ENCODE measurements at places on chromosomes 5 and 9. TPM values are rescaled to one million over a fixed set of nuclear protein-coding genes. Genes with fewer than 3 reads are reported as not detected.

GRCh38 chr9:110334871-110335270, 2.8 kb downstream of the TXNDC8 start:
- no peaks in the 10 kb centered on the region for H3K27me3 ChIP-seq
- no peak overlapping the region for H3K27ac ChIP-seq
- no peak overlapping the region for H3K4me3 ChIP-seq
- DNase-seq: no peak
- H3K4me1 ChIP-seq: no peaks in the 10 kb centered on the region
- no peaks in the 10 kb centered on the region for H3K36me3 ChIP-seq

GRCh38 chr5:43110606-43111170, 10.0 kb upstream of the ZNF131 start:
- H3K27me3 ChIP-seq: no peaks in the 10 kb centered on the region
- no peak overlapping the region for H3K4me3 ChIP-seq
- H3K36me3 ChIP-seq: no peaks in the 10 kb centered on the region
- H3K27ac ChIP-seq: no peak overlapping the region
- H3K4me1 ChIP-seq: peaks cover 3% of the 10 kb centered on the region
- no peak for DNase-seq

FOXD4 gene
- total RNA-seq: not detected

GRCh38 chr5:57082441-57083067, 91.3 kb upstream of the GPBP1 start:
- no peaks in the 10 kb centered on the region for H3K4me1 ChIP-seq
- no peaks in the 10 kb centered on the region for H3K27me3 ChIP-seq
- DNase-seq: no peak
- no peak overlapping the region for H3K27ac ChIP-seq
- no peaks in the 10 kb centered on the region for H3K36me3 ChIP-seq
- H3K4me3 ChIP-seq: no peak overlapping the region

AP3B1 gene
- 32.4 TPM for total RNA-seq

DNA sequence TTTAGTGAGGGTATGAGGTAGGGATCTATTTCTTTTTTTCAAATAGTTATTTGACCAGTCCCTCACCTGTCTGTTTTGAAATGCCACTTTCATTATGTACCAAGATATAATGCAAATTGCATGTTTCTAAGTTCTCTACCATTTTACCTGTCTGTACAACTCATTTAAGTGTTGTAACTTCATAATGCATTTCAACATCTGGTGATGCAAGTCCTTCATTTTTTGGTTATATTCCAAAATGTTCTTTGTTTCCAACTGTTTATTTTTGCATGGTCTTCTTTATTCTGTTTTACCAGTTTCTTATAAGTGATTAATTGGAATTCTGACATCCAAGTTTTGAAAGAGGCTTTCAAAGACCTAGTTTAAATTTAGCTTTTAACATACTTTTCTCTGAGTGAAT, 26.8 kb downstream of the TDRD7 start:
- no peak for DNase-seq
- no peak overlapping the region for H3K4me3 ChIP-seq
- H3K27me3 ChIP-seq: no peaks in the 10 kb centered on the region
- H3K4me1 ChIP-seq: peaks cover 8% of the 10 kb centered on the region
- no peak overlapping the region for H3K27ac ChIP-seq

GRCh38 chr9:106964329-106964728, 101.4 kb downstream of the ZNF462 start:
- DNase-seq: no peak
- no peaks in the 10 kb centered on the region for H3K4me1 ChIP-seq
- peaks cover 14% of the 10 kb centered on the region for H3K36me3 ChIP-seq
- no peaks in the 10 kb centered on the region for H3K27me3 ChIP-seq
- H3K27ac ChIP-seq: no peak overlapping the region

DNAJC18 gene
- 3.0 TPM for total RNA-seq

DNA sequence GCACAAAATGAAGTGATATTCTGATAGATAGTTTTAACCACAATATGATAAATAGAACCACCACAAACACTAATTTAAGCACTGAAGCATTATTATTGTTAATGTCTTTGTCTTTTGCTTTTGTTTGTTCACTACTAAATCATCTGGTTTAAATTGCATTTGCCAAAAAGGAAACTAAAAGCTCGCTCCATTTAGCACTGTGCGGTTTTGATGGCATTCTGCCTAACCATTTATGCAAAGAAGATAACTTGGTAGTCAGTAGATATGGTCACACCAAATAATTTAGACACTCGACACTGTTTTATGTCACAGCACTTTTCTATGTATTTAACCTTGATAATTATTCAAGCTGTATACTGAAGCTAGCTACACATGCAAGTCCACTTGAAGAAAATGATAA, 849.8 kb upstream of the CDH6 start:
- no peaks in the 10 kb centered on the region for H3K4me1 ChIP-seq
- no peaks in the 10 kb centered on the region for H3K27me3 ChIP-seq
- no peak overlapping the region for H3K27ac ChIP-seq
- no peaks in the 10 kb centered on the region for H3K36me3 ChIP-seq
- DNase-seq: no peak
- H3K4me3 ChIP-seq: no peak overlapping the region

DNA sequence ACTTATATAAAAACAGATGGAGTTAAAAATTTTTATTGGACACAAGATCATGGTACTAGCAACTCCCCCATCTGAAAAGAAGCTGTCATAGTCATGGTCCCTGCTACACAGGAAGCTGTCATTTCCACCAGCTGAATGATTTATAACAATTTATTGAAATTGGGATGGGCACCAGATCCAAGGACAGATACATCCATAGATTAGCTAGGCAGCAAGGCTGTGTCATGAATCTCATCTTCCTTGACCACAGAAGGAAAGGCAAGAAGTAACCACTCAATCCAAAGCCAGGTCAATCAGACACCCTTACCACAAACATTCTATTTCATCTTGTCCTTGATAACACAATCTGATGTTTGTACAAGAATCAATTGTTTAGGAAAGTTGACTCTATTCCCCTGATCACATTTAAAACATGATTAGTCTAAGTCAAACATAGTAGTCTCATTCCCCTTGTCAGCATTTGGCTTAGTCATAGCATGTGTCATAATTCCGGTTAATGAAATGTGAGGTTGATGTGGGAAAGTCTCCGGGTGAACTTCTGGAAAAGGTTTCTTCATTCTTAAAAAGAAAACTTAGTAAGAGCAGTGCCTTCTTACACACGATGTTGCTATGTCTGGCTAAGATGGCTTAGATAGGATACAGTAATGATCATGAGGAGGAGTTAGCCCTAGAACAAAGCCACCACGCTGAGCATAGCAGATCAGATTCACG, 462.6 kb upstream of the PAPPA start:
- no peak overlapping the region for H3K27ac ChIP-seq
- no peak for DNase-seq
- H3K4me3 ChIP-seq: no peak overlapping the region
- no peaks in the 10 kb centered on the region for H3K36me3 ChIP-seq

DNA sequence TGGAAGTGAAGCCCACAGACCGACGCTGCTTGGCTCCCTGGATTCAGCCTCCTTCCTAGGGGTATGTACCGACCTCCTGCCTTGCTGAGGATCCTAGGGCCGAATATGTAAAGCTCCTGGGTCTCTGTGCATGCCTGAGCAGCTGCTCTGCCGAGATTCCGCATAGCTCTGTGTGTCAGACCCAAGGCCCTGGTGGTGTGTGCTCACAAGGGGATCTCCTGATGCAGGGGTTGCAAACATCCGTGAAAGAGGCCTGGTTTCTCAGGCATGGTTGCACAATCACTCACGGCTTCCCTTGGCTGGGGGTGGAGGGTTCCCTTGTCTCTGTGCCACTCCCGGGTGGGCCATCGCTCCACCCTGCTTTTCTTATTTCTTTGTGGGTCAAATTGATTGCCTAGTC, 19.9 kb upstream of the SVEP1 start:
- no peaks in the 10 kb centered on the region for H3K27me3 ChIP-seq
- no peaks in the 10 kb centered on the region for H3K36me3 ChIP-seq
- DNase-seq: no peak
- H3K27ac ChIP-seq: no peak overlapping the region
- no peaks in the 10 kb centered on the region for H3K4me1 ChIP-seq

TRIM36 gene
- total RNA-seq: 1.1 TPM

DNA sequence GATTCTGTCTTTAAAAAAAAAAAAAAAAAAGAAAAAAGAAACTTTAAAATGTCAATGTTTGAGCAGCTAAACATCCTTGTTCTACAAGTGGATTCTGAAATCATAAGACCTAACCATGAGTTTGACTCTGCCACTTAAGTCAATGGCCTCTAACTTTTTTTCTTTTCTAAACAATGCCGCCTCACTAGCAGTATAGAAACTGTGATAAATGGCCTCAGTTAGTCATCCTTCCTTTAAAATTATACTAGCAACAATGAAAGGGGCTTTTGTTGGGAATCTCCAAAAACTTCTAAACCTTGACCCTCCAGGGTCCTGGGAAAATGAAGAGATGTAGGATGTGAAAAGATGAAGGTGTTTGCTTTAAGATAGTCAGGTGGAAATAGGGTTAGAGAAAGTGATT, 71.1 kb downstream of the FBXL7 start:
- H3K4me3 ChIP-seq: no peak overlapping the region
- H3K4me1 ChIP-seq: no peaks in the 10 kb centered on the region
- H3K36me3 ChIP-seq: no peaks in the 10 kb centered on the region
- H3K27me3 ChIP-seq: no peaks in the 10 kb centered on the region
- DNase-seq: no peak

DNA sequence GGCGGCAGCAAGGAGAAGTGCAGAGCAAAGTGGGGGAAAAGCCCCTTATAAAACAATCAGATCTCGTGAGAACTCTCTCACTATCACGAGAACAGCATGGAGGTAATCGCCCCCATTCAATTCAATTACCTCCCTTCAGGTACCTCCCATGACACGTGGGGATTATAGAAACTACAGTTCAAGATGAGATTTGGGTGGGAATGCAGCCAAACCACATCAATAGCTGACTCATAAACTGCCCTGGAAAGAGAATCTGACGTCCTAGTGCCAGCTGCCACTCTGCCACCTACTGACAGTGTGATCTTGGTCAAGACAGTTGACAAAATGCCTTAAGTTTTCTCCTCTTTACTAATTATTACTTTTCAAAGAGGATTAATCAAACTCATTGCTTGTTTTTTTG, 128.3 kb downstream of the GPBP1 start:
- H3K4me3 ChIP-seq: no peak overlapping the region
- H3K27ac ChIP-seq: no peak overlapping the region
- H3K4me1 ChIP-seq: peaks cover 4% of the 10 kb centered on the region
- DNase-seq: no peak

DNA sequence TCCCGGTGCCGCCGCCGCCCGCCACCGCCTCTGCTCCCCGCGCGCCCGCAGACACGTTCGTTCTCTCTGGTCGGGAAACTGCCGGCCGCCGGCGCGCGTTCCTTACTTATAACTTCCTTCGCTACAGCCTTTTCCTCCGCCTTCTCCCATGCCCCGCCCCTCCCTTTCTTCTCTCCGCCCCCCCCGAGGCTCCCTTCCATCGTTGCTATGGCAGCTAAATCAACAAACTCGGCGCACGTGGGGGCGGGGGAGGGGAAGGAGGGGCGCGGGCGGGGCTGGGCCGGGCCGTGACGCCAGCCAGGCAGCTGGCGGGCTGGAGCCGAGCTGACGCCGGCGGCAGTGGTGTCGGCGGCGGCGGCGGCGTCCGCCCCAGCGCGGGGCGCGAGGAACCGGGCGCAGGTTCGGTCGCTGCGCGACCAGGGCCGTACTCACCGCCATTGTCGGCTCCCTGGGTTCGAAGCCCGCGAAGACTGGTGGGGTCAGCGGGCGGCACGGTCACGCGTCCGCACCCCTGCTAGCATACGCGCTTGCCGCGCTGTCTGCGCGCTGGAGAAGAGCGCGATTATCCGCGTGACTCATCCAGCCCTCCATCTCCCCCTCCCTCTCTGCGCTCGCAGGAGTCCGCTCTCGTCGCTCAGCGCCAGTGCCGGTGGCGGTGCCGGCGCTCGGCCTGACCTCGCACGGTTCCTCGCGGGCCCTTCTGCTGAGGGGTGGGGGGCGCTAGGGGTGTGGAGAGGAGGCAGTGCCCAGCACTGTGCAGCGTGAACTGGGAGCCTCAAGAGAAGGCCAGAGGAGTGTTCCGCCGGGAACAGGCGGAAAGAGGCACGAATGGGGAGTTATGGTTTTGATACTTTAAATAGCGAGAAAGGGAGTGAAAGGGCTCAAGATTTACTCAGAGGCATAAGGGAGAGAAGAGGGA, at the start of gene KLF4:
Gene KLF4 (minus strand): TSS at position 83 of the 919 bp plus-strand sequence. CDS start 597 bp downstream, outside the sequence.
- peak within 1 kb of the TSS; percentile 99 for H3K27ac ChIP-seq
- no peaks in the 10 kb centered on the region for H3K27me3 ChIP-seq
- peak within 1 kb of the TSS; percentile 85 for H3K4me3 ChIP-seq
- H3K4me1 ChIP-seq: peaks cover 27% of the 10 kb centered on the region
- peaks cover 30% of the 10 kb centered on the region for H3K36me3 ChIP-seq

GRCh38 chr9:13282998-13283397, 3.5 kb upstream of the MPDZ start:
- no peaks in the 10 kb centered on the region for H3K36me3 ChIP-seq
- no peaks in the 10 kb centered on the region for H3K27me3 ChIP-seq
- no peak for DNase-seq
- no peak overlapping the region for H3K4me3 ChIP-seq

- no peaks in the 10 kb centered on the region for H3K36me3 ChIP-seq
- no peak for DNase-seq
- no peak overlapping the region for H3K27ac ChIP-seq
Observed at GRCh38 chr9:10566848-10567247, 46.0 kb downstream of the PTPRD start.

- H3K4me1 ChIP-seq: no peaks in the 10 kb centered on the region
- H3K36me3 ChIP-seq: no peaks in the 10 kb centered on the region
- no peak overlapping the region for H3K27ac ChIP-seq
- no peaks in the 10 kb centered on the region for H3K27me3 ChIP-seq
Observed at GRCh38 chr9:118670011-118670953, 699.0 kb downstream of the BRINP1 start.

GRCh38 chr9:2874001-2874750, 30.3 kb upstream of the PUM3 start:
- H3K27me3 ChIP-seq: peaks cover 15% of the 10 kb centered on the region
- H3K27ac ChIP-seq: no peak overlapping the region
- H3K36me3 ChIP-seq: no peaks in the 10 kb centered on the region
- no peak overlapping the region for H3K4me3 ChIP-seq
- no peaks in the 10 kb centered on the region for H3K4me1 ChIP-seq
- no peak for DNase-seq

GHR gene
- 20.9 TPM for total RNA-seq

STC2 gene
- 5.9 TPM for total RNA-seq

BARHL1 gene
- not detected for total RNA-seq

TAF11L7 gene
- not detected for total RNA-seq

SHOC1 gene
- total RNA-seq: 0.56 TPM

- no peak overlapping the region for H3K4me3 ChIP-seq
- no peak for DNase-seq
- no peaks in the 10 kb centered on the region for H3K36me3 ChIP-seq
- no peaks in the 10 kb centered on the region for H3K4me1 ChIP-seq
Observed at GRCh38 chr9:76932757-76933156, 26.8 kb upstream of the PRUNE2 start.

DNA sequence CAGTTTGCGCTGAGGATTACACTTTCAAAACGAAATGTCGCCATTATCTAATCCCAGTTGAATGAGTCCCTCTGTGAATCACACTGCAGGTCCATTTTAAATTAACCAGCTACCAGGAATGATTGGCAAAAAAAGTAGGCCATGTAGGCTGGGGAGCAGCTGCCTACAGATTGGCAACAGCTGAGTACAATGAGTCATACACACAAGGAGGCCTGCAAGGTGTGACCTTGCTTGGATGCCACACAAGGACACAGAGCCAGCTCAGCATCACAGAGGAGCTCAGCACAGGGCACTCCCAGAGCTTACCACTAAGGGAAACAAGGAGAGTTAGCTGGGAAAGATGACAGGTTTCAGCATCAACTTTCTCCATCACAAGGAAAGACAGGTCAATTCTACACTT, 12.9 kb downstream of the HAVCR1 start:
- DNase-seq: no peak
- no peaks in the 10 kb centered on the region for H3K4me1 ChIP-seq
- no peak overlapping the region for H3K4me3 ChIP-seq

CER1 gene
- not detected for total RNA-seq

- H3K27me3 ChIP-seq: no peaks in the 10 kb centered on the region
- H3K36me3 ChIP-seq: no peaks in the 10 kb centered on the region
- H3K4me3 ChIP-seq: no peak overlapping the region
- no peak for DNase-seq
Observed at GRCh38 chr5:6717687-6718086, 4.5 kb downstream of the TENT4A start.

Measured in suprapubic skin (tissue), 4 donors.